ENCODE measurements at places on chromosomes 6 and 20. TPM values are rescaled to one million over a fixed set of nuclear protein-coding genes. Genes with fewer than 3 reads are reported as not detected.

ZNF311 gene
- total RNA-seq, result 0.53 TPM

ZBTB46 gene
- 16.9 TPM for total RNA-seq

HLA-DRB5 gene
- 17.5 TPM for total RNA-seq

HLA-DMB gene
- total RNA-seq, result 7.7 TPM

WFDC12 gene
- not detected for total RNA-seq

DNA sequence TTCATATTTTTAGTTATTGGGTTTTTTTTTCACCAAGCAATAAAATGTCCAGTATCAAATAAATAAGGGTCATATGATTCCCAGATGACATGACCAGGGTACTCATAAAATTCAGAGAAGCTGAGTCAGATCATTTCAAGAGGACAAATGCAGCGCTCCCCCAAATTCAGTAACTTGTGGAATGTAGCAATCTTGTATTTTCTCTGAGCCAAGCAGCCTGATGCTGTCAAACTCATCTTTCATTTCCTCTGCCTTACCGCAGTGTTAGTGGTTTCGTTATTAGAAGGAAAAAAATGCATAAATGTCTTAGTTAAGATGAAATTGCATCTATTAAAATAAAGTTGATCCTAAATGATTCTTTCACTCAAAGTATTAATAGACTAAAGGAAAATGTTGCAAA is 57.8 kb upstream of the EDN1 start:
- DNase-seq, result no peak

- DNase-seq, result no peak
Observed at GRCh38 chr20:1833728-1834726, 61.2 kb upstream of the SIRPA start.

DNA sequence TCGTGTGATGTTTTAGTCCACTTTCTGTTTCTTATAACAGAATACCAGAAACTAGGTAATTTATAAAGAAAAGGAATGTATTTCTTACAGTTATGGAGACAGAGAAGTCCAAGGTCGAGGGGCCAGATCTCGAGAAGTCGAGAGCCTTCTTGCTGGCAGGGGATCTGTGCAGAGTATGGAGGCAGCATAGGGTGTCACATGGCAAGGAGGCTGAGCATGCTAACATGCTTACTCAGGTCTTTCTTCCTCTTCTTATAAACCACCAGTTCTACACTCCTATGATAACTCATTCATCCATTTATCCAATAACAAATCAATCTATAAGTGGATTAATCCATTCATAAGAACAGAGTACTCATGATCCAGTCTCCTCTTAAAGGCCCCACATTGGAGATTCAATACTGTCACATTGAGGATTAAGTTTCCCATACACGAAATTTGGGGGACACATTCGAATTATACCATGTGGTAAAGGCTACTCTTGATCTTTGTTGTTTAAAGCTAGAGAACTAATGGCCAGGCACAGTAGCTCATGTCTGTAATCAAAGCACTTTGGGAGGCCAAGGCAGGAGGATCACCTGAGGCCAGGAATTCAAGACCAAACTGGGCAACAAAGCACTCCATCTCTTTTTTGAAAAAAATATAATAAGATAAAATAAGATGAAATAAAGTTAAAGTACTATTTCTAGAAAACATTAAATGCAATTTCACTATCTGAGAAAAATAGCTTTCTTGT is 2.1 kb downstream of the GOPC start:
- DNase-seq, result no peak

DNA sequence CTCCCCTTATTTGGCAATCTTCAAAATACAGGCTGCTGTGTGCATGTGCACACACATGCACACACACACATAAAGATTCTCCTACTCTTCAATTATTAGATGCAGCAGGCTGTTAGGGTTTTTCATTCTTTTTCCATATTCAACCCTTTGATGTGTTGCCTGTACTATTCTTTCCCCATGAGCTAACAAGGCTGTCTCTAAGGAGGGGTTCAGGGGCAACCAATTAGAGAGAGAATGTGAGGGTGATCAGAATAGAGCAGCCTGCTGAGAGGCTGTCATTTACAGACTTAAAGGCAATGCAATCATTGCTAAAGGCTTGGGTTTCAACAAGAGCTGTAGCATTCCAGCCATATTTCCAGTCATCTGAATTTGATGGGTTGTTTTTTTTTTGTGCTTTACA is 467.4 kb upstream of the ID4 start:
- DNase-seq, result no peak

DNA sequence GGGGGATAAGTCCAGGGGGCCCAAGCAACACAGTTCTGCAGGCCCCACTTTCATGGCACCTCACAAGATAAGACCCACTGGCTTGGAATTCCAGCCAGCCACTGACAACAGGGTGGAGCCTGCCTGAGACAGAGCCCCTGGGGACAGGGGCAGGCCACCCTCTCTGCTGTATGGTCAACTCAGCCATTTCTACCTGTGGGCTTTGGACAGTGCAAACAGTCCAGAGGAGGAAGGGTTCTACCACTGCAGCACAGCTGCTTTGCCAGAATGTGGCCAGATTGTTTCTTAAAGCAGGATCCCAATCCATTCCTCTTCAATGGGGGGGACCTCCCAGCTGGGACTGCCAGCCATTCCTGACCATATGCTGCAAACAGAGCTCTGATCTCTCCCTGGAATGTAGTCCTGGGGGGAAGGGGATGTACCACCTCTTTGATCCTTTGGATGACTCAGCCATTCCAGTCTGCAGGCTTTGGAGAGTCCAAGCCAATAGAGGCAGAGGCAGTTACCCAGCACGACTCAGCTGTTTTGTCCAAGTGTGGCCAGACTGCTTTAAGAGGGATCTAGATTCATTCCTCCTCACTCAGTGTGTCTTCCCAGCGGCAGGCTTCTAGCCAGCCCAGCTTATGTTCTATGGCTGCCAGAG is 842.2 kb downstream of the EPHA7 start:
- DNase-seq, result no peak

DNA sequence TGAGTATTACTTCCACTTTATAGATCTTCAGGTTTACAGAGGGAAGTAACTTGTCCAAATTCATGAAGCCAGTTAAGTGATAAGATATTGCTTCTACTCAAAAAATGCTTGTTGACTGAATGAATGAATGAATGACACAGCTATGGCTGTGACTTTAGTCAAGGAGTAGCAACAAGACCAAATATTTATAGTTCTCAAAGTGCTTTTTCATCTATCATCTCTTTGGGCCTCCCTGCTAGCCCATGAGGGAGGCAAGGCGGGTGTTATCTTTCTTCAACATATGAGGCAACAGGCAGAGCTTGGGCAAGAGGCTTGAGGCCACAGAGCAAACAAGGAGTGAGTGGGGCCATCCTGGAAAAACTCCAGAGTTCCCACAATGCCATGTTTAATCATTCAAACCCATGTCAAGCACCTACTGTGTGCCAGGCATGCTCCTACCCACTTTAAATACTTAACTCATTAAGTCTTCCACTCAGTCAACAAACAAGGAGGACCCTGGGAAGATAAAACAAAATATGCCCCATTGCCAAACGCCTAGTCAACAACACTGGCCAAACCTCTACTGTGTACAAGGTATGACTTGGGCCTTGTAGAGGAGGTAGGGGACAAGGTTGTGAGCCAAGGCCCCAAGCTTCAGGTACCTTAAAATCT is 15.9 kb downstream of the BCL2L1 start:
- no peak for DNase-seq

DNA sequence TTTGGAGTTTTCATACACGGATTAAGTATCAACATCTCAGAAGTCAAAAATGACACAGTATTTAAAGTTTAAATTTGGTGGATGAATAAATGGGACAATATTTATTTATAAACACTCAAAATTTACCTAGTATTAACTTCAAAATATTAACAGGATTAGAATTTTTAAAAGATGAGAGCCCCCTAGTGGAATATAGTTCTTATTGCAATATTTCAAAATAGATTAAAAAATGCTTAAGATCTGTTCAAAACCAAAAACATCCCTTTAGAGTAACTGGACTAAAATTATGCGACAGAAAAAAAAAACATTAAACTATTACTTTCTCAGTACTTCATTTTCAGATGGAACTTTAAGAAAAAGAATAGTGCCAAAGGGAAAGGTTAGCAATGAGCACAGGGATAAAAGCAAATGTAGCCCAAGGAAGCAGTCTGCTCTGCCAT is 56.6 kb downstream of the SNX14 start:
- DNase-seq, result no peak

- DNase-seq, result no peak
Observed at GRCh38 chr6:45880676-45881075, 135.0 kb downstream of the CLIC5 start.

DNA sequence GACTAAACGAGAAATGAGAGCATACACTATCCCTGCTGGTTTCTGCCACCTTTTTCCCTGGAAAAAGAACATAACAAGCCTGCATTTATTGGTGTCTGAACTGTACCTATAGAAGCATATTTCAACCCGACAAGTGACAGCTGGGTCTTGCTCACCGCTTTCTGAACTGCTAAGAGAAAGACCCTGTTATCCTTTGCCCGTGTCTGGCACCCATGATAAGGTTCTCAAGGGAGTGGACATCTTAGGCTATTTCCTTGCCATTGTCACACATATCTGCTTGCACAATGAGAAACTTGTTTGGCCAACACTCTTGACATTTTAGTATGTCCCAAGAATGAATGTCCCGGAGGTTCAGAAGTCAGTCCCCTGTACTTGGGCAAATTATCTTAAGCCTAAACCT is 19.3 kb downstream of the RIPOR2 start:
- no peak for DNase-seq

GRCh38 chr6:134630508-134631121 is 312.7 kb upstream of the SGK1 start:
- DNase-seq, result no peak

DNA sequence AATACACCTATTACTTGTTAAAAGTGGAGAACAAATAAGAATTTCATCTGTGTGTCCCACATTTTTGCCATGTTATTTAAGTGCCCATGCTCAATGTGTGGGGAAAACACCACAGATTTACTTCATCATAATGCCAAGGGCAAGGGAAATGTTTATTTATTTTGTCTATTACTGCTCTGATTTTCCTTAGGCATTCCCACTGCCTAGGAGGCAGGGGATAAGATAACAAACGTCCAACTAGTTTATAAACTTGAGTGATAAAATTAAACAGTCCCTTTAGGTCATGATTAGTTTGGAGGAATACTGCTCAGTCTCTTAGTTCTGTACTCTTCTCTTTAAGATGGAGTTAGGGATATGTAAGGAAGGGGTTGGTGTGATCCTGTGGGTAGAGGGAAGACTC is 598.4 kb upstream of the MARCKS start:
- no peak for DNase-seq

DNA sequence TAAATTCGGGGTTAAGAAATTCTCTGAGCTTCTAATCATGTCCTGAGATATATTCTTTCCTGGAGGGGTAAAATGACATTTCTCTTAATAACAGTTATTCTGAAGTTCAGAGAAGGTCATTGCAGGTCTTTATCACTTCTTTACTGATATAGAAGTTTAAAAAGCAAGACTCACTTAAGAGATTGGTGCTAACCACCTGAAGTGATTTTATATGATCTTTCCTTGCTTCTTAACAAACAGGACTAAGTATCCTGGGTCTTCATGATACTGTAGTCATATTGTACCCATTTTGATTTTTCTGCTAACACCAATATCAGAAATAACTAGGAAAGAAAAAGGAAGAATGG is 39.3 kb upstream of the PRDM1 start:
- DNase-seq, result no peak

DNA sequence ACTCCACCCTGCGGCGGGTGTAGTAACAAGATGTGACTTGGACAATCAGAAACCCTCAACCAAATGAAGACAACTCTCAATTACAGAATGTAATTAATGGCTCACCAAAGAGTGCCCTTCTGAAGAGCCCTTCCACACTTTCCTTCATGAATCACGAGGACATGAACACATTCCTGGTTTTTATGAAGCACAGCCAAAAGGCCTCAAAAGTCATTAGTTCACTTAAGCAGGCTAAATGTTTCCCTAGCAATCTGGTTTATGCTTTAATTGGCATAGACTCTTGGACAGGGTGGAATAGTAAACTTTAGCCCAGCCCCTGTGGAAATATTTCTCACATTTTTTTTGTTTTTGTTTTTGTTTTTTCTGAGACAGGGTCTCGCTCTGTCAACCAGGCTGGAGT is 20.5 kb downstream of the CPNE5 start:
- no peak for DNase-seq

GRCh38 chr20:44113618-44114376 is 73.2 kb downstream of the JPH2 start:
- DNase-seq, result no peak

DNA sequence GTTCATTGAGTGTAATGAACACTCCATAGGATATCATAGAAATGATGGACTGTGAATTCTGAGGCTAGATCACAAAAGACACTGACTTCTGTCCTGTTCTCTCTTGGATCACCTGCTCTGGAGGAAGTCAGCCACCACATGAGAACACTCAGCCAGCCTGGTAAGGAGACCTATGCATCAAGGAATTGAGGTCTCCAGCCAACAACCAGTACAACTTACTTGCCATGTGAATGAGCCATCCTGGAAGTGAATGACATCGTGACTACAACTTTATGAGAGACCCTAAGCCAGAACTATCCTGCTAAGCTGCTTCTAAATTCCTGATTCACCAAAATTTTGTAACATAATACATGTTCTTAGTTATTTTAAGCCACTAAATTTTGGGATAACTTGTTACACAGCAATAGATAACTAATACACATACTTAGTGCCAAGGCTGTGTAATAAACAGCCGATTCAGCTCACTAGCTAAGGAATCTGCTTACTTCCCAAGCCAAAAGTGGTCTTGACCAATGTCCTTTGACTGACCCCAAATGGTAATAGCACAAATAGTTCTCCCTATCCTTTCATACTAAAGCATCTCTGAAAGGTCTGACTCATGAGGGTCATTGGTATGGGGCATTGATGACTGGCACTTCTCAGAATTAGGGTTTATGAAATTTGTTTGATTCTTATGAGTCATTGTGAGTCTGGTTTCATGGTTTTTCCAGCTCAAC is 6.9 kb upstream of the CTNNBL1 start:
- DNase-seq, result no peak

GRCh38 chr6:45586216-45587171 is 208.8 kb upstream of the SUPT3H start:
- DNase-seq, result no peak

DNA sequence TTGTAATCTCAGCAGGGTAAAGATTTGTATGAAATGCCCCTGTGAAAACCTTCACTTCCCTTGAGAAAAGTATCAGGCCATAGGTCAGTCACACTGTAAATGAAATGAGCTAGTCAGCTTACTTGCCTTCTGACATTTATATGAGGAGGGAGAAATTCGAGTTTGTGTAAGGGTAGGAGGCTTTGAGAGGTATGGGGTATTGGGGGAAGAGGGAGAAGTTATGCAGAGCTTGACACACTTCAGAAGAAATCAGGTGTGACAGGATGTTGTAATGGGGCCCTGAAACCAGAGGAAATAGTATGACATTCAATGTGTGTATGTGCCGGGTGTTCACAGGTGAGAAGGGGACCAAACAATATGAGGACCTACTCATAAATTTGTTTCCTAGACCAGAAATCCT is 64.2 kb upstream of the CCN6 start:
- DNase-seq, result no peak
